Stimulated activated CD8-positive, alpha-beta memory T cell treated with anti-CD3 and anti-CD28 coated beads, Interleukin-4, amount 100 ng/mL, for 24 hours (primary cell): ENCODE measurements at places on chromosomes 2 and 18.

DNA sequence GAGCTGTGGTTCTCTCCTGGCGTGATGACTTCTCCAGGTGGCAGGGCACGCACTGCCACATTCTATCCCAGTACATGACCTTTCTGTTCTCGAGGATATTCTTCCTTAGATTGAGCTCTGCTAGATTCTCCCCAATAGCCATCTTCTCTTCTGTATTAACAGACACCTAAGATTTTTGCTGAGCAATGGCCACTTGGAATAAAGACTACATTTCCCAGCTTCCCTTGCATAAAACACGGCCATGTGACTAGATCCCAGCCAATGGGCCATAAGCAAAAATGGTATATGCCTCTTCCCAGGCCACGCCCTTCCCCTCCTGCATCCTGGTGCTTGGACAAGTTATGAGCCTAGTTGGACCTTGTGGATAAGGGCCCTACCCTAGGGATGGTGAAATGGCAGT, 82.1 kb downstream of the EIF2AK3 start:
- no peak for DNase-seq

GRCh38 chr2:55431982-55432627, 12.4 kb upstream of the CCDC88A start:
- DNase-seq: no peak

- no peak for DNase-seq
Measured at GRCh38 chr2:54407693-54408092, 48.4 kb upstream of the SPTBN1 start.

DNA sequence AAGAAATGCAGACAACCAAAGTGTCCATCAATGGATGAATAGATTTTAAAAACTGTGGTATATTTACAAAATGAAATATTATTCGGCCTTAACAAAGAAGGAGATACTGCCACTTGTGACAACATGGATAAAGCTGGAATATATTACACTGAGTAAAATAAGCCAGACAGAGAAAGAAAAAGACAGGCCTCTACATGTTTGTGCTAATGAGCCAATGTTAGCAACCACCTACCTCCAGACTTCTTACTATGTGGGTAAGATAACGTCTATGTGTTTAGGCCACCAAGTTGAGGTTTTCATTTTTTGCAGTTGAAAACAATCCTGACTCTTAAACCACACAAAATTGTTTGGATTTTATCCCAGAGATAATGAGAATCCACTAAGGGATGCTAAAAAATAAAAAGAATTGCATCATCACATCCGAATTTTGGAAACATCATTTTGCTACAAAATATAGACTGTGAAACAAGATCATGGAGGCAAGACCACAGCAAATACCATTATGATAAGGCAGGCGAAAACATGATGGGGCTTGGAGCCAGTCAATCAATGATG, 47.0 kb downstream of the EVA1A start:
- DNase-seq: no peak

GRCh38 chr2:238158509-238159070, at the start of gene ERFE:
Gene ERFE, plus strand, starts transcription at chr2:238158970. Its CDS starts 38 bp downstream, at chr2:238159008.
- peak; percentile 33 for DNase-seq

DNA sequence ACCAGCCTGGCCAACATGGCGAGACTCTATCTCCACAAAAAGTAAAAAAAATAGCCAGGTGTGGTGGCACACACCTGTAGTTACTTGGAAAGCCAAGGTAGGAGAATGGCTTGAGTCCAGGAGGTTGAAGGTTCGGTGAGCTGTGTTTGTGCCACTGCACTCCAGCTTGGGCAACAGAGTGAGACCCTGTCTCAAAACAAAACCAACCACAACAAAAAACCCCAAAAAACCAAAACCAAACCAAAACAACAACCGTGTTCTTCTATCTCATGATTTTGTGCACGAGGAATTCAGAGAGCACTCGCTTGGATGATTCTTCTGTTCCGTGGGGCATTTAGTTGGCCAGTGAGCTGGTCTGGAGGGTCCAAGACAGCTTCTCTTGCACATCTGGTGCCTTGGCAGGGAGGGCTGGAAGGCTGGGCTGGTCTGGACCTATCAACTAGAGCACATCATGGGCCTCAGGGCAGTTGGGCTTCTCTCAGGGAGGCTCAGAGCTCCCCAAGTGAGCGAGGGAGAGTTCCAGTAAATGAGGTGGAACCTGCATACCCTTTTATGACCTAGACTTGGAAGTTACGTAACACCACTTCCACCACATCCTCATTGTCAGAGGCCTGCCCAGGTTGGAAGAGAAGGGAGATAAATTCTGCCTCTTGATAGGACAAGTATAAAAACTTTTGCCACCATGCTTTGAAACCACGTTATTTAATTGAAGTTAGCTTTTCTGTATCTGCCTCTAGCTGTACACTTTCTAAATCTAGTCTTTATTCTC, 25.2 kb downstream of the SIX2 start:
- no peak for DNase-seq

DNA sequence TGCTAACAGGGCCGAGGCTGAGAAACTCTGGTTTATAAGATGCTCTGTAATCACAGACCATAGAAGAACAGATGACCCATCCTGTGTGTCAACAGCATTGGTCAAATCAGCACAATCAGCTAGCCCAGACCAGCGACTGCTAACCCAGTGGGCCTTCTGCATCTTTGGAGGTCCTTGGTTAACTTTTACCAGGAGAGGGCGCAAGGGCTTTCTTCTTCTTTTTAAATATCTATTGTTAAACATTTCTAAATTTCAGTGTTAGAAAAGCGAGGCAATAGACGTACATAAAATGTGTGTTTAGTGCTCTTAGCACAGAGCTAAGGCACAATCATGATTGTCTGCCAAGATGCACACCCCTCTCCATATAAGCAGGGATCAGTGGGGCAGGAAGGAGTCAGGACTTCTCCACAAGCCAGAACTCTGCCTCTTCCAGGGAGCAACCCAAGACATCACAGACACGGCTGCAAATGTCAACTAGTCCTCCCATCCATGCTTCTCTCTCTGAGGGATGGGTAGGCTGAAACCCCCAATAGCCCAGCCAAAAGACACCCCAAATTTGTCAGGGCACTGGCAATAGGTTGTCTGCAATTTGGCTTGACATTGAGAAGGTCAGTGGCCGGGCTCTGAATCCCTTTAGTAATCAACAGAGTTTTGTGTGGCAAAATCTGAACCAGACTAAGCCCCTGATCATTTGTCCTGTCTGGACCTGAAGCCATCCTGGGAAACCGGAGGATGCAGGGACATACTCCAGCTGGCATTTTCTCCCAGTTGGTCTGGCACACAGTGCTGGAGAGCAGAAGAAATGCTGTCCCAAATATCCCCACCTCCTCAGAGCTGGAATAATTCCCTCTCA, 188.2 kb downstream of the BCL2 start:
- DNase-seq: peak; percentile 26
